Right renal pelvis (tissue), 4 donors: ENCODE measurements at places on chromosomes 4 and X. TPM values are rescaled to one million over a fixed set of nuclear protein-coding genes. Genes with fewer than 3 reads are reported as not detected.

- DNase-seq: no peak
Measured at GRCh38 chr4:90458576-90458975, 331.4 kb downstream of the CCSER1 start.

DNA sequence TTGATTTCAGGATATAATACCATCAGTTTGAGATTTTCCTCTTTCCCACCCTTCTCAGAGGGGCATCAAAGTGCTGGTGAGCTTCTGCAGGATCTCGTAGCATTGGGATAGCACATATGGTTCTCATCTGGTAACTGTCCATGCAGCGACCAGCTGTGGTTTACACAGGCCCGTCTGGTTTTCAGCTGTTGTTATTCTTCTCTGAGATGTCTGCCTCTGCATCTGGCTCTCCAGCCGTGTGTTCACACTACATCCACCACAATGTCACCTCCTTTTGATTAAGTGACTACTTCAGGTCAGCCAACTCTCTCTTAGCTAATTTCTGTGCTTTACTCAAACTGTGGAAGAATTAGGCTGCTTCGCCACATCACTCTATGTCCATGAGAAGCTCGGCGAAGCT lies 676.7 kb upstream of the TENM3 start:
- peak; percentile 42 for DNase-seq

- DNase-seq: no peak
Measured at GRCh38 chr4:16489226-16489625, 263.0 kb upstream of the TAPT1 start.

- DNase-seq: no peak
Measured at GRCh38 chr4:7759216-7759615, 180.4 kb downstream of the AFAP1 start.

- no peak for DNase-seq
Measured at GRCh38 chrX:51889851-51890250, 3.6 kb upstream of the MAGED1 start.

DNA sequence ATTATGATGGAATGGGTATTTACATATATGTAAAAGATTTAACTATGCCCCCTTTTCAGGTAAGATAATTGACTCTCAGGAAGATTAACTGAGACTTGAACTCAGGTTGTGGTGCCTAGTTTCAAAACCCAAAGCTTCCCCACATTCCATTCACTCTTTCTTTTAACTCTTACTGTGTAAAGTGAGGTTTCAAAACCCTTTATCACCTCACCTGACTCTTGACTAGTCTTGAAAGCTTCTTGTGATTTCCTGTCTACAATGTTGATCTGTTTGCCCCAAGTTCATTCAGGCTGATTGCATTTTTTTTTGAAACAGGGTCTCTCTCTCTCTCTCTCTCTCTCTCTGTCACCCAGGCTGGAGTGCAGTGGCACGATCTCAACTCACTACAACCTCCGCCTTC lies 40.5 kb upstream of the RAPGEF2 start:
- DNase-seq: no peak

- no peak for DNase-seq
Measured at GRCh38 chrX:53440621-53441517, 6.7 kb upstream of the HSD17B10 start.

DNA sequence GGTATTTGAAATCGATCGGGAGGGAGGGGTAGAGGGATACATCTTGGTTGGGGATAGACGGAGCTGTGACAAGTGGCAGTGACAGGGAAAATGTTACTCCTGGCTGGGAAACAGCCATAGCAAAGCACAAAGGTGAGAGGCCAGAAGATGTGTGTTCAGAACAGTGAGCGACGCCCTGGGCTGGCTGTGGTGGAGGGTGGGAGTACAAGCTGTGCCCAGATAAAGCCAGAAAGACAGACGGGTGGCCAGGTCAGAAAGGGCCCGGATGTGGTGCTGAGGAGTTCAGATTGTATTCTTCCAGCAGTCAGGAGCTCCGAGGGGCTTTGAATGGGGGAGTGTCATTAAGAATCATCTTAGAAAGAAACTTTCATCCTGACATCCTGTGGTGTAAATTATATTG lies 27.9 kb downstream of the CCDC149 start:
- DNase-seq: no peak

GRCh38 chrX:51395480-51395809 lies 62.8 kb downstream of the NUDT10 start:
- no peak for DNase-seq

- DNase-seq: no peak
Measured at GRCh38 chr4:77308843-77309242, 151.8 kb downstream of the CCNG2 start.

GRCh38 chr4:8765084-8765483 lies 106.6 kb downstream of the HMX1 start:
- no peak for DNase-seq

DNA sequence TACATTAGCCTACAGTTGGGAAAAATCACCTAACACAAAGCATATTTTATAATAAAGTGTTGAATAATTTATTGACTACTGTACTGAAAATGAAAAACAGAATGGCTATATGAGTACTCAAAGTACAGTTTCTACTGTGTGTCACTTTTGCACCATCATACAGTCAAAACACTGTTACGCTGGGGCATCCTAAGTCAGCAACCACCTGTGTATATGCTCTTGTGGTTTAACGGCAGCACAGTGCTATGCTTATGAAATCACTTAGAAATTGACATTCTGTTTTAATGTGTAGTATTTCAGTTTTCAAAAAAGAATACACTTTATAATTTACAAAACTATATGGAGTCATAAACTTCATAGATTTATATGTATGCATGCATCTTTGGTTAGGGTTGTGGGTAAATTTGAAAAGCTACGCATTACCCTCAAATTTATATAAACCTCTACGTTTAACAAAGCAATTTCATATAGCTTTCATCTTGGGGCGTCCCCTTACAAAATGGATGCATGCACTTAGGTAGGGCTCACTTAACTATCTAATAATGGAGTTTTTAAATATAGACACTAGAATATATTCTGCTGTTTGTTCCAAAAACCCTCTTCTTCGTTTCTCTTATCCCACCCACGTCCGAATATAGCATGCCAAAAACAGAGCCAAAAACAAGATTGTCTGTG lies 690 bp upstream of the NEIL3 start:
- DNase-seq: no peak

DNA sequence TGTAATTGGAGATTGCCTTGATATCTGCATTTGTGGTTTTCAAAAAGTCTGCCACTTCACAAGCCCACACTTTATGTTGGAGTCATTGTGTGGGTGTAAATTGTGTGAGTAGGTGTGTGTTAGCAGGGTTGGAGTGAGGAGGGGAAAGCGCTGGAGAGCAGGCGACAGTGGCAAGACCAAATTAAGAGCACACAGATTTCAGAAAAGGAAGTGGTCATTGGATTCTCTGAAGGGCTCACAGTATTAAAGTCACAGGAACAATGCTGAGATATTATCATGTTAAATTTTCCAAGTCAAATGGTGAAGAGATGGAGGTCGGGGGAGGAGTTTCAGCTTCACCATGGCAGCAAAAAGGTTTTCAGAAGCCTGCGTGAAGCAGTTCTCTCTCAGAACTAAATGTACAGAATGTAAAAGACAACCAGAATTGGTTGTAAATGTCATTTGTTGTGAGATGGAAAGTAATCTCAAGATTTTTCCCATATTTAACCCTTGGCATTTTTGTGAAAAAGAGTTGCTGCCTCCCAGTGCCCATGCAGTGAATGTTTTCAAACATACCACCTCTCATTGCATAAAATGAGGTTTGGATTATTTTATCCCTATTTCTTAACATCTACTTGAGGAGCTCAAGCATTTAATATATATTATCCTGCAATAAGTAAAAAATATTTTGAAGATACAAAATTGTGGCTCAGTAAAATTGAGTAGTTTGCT lies 265.9 kb downstream of the ZNF674 start:
- DNase-seq: no peak

- no peak for DNase-seq
Measured at GRCh38 chr4:946517-947471, 14.5 kb downstream of the TMEM175 start.

DNA sequence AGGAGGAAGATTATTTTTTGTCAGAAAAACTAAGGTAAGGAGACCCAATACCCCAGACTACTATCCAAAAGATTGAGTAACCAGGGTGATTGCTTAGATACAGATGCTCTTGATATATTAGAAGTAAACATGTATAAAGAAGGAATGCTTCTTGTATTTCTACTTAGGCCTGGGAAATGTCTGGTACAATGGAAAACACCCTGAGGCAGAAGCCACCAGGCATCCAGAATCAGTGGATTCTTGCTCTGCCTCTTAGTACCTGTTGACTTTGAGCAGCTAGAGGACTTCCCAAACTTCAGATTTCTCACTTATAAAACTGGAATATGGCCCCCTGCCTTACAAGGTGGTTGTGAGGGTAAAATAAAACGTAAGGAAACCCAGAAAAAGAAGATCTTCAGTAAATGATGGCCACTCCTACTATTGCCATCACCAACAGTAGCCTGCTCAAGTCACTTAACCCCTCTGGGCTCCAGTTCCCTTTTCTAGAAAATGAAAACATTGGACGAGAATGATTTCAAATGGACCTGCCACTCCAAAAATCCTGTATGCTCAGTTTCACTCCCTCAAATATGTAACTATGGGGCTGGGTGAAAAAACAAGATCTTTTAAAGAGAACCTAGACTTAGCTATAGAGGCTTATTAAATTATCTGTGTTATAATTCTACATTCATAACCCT lies 56.6 kb downstream of the AMELX start:
- no peak for DNase-seq

DNA sequence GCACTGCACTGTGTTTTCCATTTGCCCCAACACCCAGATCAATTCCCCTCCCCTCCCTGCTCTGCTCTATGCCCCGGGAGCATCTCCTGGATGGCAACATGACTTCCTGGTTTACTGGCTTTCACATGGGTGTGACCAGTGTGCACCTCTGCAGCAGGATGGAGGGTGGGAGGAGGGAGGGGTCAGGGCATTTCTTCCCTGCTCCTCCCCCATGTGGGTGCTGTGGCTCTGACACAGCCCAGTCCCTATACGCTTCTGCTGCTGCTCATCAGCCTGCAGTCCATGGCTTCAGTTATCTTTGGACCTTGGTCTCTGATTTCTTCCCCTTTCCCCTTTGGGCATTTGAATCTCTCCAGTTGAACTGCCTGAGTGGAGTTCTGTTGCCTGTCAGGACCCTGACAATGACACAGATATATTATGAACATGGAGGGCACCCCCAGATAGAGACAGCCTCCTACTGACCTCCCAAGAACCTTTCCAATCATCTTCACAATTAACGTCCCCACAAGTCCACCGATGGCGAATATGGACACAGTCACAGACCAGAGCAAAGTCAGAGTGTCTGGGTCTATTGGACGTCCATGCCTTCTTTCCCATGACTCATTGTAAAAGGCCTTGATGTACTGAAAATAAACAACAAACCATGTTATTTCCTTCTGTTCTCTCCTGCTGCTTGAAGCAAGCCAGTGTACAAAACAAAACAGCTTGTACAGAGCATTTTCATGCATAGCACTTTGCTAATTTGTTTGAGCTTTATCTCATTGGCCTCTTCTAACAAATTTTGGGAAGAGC lies 24.8 kb downstream of the SLC2A9 start:
- DNase-seq: no peak

- no peak for DNase-seq
Measured at GRCh38 chrX:117538178-117539089, 578.2 kb downstream of the KLHL13 start.

DNA sequence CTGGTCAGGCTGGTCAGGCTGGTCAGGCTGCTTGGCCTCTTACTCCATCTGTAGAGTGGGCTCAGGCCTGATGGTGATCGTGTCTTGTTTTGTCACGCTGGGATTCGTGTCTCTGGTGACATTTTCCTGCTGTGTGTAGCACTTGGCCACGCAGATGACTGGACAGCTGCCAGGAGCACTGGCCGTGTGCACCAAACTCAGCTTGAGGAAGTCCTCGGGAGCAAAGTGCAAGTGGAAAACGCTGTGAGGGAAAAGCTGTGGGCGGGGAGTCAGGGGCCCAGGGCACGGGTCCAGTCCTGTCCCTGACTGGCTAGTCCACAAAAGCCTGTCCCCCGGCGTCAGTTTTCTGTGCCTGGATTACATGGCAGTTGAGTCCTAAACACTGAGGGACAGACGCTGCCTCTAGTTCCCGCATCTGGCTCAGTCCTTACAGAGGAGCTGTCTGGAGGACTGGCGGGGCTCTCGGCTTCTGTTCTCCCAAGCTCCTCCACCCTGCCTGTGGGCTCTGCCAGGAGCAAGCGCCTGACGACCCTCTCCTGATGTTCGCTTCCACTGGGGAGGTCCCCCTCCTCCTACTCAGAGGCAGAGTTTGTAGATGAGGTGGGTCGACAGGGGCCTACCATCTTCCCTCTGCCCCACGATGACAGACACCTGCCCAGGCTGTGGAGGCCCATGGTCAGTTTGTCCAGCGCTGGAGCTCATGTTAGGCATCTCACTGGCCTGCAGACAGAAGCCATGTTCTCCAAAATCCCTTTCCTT lies 35.9 kb upstream of the GRPEL1 start:
- DNase-seq: peak; percentile 63

- DNase-seq: no peak
Measured at GRCh38 chrX:132071254-132071653, 48.2 kb downstream of the STK26 start.

DNA sequence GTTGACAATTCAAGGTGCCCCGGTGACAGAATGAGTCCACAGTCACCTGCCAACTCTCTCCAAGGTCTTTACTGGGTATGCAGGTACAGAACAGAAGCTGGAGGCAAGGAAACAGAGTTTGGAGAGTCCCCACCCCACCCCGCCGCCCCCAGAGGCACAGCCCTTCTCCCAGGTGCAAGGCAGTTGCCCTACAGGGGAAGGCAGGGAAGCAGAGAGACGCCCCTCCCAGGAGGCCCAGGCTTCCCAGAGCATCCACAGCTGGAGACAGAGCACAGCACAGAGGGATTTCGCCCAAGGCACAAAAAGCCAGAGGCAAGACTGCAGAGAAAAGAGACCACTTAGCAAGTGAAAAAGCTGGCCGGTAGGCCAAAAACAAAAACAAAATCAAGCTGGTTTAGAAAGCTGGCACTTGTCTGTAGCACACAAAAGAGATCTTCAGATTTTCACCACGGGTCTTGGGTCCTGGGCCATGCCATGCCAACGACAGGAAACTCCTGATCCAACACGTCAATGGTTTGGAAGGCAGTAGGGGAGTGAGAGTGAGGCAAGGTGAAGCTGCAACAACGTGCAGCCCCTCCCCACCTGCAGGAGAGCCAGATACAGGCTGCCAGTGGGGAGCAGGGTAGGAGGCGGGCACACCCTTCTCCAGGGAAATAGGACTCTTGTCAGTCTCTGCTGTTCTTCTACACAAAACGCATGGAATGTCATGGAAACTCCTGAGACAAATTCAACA lies 113.3 kb downstream of the AFAP1 start:
- no peak for DNase-seq

GRCh38 chr4:153663667-153664066 lies 20.4 kb upstream of the TLR2 start:
- DNase-seq: no peak

GRCh38 chrX:101605728-101606127 lies 12.1 kb downstream of the ARMCX6 start:
- no peak for DNase-seq

The GABRA4 gene
- polyA plus RNA-seq: 0.09 TPM

The SPON2 gene
- 18.3 TPM for polyA plus RNA-seq

The YIPF7 gene
- polyA plus RNA-seq: not detected

The MAGEC2 gene
- polyA plus RNA-seq: not detected

The FAM193A gene
- 27.6 TPM for polyA plus RNA-seq

The CXCL11 gene
- 0.33 TPM for polyA plus RNA-seq

The HPSE gene
- 1.5 TPM for polyA plus RNA-seq

The GDPD2 gene
- 1.0 TPM for polyA plus RNA-seq

The EFNB1 gene
- polyA plus RNA-seq: 152 TPM

The TSPYL2 gene
- 24.3 TPM for polyA plus RNA-seq

The BANK1 gene
- polyA plus RNA-seq: 3.7 TPM

The NAP1L2 gene
- polyA plus RNA-seq: 3.4 TPM

The PHOX2B gene
- 0.08 TPM for polyA plus RNA-seq

The HHIP gene
- polyA plus RNA-seq: 2.8 TPM

The PGAM4 gene
- polyA plus RNA-seq: 0.32 TPM
